Calu3 (cell line): ENCODE measurements at places on chromosomes 4 and X. TPM values are rescaled to one million over a fixed set of nuclear protein-coding genes. Genes with fewer than 3 reads are reported as not detected.

TMEM154 gene
- 23.3 and 26.4 TPM in 2 replicates for total RNA-seq

HGFAC gene
- total RNA-seq: not detected in 2 replicates

PCDH11X gene
- total RNA-seq: not detected in 2 replicates

MND1 gene
- 12.6 and 13.1 TPM in 2 replicates for total RNA-seq

TXK gene
- total RNA-seq: 2.8 and 4.6 TPM in 2 replicates

HNRNPD gene
- total RNA-seq: 241 and 272 TPM in 2 replicates

SPANXN4 gene
- total RNA-seq: not detected in 2 replicates

MAGEB17 gene
- not detected in 2 replicates for total RNA-seq

SSX4B gene
- not detected in 2 replicates for total RNA-seq

SMIM43 gene
- total RNA-seq: not detected in 2 replicates

NSG1 gene
- total RNA-seq: not detected in 2 replicates

SUPT20HL2 gene
- total RNA-seq: not detected in 2 replicates

NUDT10 gene
- not detected in 2 replicates for total RNA-seq

OTUD6A gene
- total RNA-seq: not detected in 2 replicates
